ENCODE measurements at places on chromosomes 4 and X.

DNA sequence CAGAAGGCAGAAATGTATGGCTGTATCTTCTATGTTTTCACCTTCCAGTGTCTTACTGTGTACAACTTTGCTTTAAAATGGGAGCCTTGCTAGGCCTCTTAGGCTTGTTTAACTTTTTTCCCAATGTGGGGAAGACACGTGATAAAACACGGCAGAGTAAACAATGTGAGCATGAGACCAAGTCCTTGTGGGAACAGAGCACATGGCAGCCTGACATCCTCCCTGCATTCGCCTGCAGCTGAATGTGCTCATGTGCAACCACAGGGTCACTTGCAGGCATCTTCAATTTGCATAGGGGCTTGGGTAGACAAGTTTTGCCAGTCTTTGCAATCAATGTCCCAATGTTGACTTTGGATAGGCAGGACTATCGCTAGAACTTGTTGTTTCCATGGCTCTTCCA lies 91.8 kb downstream of the CCNG2 start:
- DNase-seq: no peak

- no peak for DNase-seq
Observed at GRCh38 chr4:152957437-152958171, 21.5 kb downstream of the FHDC1 start.

- DNase-seq: no peak
Observed at GRCh38 chrX:29453333-29453732, 762.0 kb upstream of the MAGEB2 start.

- peak; percentile 48 for DNase-seq
Observed at GRCh38 chr4:30720021-30720660, at the start of gene PCDH7. Gene PCDH7, plus strand, starts transcription at chr4:30720369. Its CDS starts 1,054 bp downstream, at chr4:30721423.

DNA sequence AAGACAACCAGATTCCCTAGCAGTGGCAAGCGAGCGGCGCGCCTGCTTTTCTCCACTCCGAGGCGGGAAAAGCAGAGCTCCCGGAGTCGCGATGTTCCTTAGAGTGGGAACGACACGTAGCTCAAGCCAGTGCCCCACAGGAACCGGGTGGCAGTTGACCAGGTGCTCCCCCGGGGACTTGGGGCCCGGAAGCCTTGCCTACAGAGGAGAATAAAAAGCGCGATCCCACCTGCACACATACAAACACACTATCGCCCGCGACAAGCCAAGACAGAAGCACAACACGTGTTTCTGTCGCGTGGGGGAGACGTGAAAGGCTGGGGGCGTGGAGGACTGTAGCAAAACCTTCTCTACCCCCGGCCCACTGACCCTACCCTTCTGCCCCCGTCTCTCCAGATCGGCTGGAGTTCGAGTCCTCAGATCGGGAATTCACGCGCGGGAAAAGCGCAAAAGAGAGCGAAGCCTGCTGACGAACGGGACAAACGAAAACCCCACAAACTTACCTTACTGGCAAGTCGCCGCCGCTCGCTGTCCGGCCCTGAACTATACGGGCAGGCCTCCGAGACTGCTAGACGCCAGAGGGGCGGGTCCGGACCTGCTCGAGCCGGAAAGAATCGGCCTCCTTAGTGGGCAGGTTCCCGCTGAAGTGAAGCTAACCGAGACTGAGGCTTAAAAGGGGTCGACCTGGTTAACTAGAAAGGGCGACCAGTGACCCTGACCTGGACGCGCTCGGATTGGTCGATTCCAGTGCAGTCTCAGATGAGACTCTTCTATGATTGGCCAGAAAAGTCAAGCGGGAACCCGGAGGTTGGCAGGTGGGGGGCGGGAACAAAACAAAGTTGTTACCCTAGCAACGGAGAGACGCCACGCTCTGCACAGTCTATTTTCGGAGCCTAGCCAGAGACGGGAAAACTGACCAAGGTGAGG lies at the start of the genes DNAAF6 and NUP62CL:
TSS of gene DNAAF6 (plus strand) at position 842 of the 927 bp plus-strand sequence. CDS start 6,265 bp downstream, outside the sequence.
TSS of gene NUP62CL (minus strand) at position 664 of the 927 bp plus-strand sequence. CDS start 31,287 bp downstream, outside the sequence.
- DNase-seq: peak; percentile 84

DNA sequence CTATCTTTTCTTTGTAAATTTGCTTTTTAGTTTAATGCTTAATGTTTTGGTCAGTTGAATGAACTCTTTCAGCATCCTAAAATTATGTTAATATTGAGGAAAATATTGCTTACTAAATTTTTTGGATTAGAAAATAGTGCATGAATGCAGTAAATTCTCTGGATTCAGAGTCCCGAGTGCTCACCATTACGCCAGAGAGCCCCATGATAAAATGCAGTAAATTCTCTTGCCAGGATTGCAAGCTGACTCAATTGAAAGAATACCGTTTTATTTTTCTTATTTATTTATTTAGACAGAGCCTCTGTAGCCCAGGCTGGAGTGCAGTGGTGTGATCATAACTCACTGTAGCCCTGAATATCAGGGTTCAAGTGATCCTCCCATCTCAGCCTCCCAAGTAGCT lies 60.9 kb upstream of the ENPEP start:
- no peak for DNase-seq

Data from RWPE1 (cell line).